ENCODE measurements at places on chromosomes 2 and 18.

DNA sequence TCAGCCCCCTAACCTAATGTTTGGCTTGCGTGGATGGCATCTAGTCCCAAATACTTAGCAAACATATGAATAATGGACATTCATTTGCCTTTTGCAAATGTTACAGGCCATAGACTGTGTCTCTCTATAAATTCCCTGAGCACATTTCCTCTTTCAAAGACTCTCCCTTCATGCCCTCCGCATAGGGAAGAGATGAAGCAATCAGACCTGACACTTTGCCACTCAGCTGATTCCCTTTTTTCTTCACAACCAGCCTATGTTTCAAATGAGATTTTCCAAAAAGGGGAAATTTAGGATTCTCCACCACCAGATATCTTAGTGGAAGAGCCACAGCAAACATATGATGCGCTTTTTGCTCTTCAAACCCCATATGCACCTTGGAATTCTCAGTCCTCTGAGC, 453.7 kb downstream of the STK39 start:
- DNase-seq: no peak

- DNase-seq: peak; percentile 2
Measured at GRCh38 chr2:6917761-6918421, 679 bp downstream of the RNF144A start.

DNA sequence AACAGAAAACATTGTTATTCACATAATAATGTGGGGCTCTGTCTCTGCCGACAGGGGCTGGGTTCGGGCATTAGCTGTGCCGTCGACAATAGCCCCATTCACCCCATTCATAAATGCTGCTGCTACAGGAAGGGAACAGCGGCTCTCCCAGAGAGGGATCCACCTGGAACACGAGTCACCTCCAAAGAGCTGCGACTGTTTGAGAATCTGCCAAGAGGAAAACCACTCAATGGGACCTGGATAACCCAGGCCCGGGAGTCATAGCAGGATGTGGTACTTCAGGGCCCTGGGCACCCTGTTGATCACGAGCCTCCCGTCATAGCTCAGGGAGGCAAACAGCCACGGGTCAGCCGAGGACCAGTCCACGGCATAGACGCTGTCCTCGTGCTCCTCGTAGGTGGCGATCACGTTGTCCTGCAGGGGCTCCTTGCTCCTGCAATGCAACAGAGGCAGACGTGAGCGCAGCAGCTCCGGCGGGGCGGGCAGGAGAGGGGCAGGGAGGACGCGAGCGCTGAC, 188.5 kb downstream of the EIPR1 start:
- no peak for DNase-seq

GRCh38 chr2:160377204-160377995, 116.2 kb downstream of the RBMS1 start:
- DNase-seq: no peak

- no peak for DNase-seq
Measured at GRCh38 chr18:63824220-63824525, 49.0 kb downstream of the SERPINB7 start.

- DNase-seq: no peak
Measured at GRCh38 chr2:24831221-24832072, 38.2 kb downstream of the CENPO start.

DNA sequence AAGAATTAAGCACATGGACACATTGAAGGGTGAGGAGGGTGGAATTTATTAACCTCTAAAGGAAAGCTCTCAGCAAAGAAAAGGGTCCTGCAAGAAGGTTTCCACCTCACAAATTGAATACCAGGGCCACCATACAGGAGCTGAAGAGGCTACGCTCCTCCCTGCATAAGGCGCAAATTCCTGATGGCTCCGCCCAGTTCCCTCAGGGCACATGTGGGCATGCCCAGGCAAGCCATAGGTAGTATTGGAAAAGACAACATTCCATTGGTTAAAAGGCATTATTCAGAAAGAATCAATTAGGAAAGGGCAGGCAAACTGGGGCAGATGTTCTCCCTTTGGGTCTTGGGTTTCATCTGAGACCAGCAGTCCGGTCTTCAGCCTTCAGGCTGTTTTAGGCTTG, 161.2 kb downstream of the PTPRM start:
- no peak for DNase-seq

GRCh38 chr18:73891572-73892421, 255.8 kb downstream of the FBXO15 start:
- no peak for DNase-seq

GRCh38 chr2:143807671-143808070, 678.5 kb downstream of the ARHGAP15 start:
- DNase-seq: no peak

DNA sequence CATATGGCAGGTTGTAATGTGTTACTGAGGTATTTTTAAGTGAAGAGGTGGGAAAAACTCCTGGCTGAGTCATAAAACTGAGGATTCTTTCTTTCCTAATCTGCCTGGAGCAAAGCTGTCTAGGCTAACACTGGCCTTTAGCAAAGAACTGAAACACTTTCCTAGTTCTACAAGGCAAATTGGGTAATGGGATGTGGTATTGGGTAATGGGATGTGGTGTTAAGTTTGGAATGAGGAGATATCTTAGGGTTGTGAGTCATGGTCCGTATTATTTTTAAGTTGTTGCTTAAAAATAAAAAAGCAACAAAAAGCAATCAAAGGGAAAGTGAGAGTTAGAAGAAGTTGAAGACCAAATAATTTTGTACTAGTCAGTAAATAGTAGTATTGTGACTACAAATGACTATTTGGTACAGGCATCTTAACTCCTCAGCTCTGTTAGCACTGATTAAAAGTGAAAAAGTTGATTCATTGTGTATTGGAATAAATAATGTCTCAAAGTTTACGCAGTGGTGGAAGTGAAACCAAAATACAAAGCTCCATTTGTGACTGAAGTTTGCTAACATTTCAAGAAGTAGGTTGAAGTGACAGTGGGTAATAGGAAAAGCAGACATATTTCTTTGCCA, 216.8 kb downstream of the CAMKMT start:
- no peak for DNase-seq

- peak; percentile 18 for DNase-seq
Measured at GRCh38 chr18:46152436-46152807, 48.2 kb downstream of the HAUS1 start.

GRCh38 chr2:127225186-127225960, 5.3 kb upstream of the CYP27C1 start:
- DNase-seq: no peak

- no peak for DNase-seq
Measured at GRCh38 chr2:159185401-159186130, 100.9 kb downstream of the WDSUB1 start.

- DNase-seq: peak; percentile 11
Measured at GRCh38 chr2:6310256-6311215, 555.2 kb downstream of the CMPK2 start.

GRCh38 chr2:479490-480176, 191.7 kb upstream of the ALKAL2 start:
- DNase-seq: no peak

- no peak for DNase-seq
Measured at GRCh38 chr18:55264108-55264507, 304.8 kb upstream of the CCDC68 start.

DNA sequence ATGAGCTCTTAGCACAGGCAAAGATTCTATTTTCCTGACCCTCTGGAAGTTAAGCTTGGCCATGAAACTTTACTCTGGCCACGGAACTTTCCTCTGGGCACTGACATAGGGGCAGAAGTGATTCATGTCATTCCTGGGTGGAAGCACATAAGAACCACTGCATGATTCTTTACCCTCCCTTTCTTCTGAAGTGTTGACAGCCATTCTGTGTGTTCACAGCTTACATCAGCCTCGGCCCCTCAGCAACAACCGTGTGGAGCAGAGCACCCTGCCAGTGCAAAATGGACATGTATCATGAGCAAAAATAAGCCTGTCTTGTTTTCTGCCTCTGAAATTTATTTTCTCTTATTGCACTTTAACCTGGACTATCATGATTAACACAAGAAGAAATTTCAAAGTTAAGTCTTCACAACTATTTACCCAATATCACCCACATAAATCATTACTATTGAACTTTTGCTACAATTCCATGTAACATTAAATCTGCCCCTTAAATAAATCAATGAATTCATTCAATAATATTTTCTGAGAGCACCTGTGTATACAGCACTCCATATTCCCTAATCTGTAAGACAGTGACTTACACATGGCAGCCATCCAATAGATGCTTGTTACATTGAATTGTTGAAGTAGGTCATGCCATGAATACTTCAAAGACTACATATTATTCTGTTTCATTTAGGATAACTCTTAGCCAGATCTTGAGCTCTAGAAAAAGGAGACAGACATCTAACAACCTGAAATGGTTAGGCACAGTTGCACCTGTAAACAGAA, 531.9 kb downstream of the IRS1 start:
- no peak for DNase-seq

DNA sequence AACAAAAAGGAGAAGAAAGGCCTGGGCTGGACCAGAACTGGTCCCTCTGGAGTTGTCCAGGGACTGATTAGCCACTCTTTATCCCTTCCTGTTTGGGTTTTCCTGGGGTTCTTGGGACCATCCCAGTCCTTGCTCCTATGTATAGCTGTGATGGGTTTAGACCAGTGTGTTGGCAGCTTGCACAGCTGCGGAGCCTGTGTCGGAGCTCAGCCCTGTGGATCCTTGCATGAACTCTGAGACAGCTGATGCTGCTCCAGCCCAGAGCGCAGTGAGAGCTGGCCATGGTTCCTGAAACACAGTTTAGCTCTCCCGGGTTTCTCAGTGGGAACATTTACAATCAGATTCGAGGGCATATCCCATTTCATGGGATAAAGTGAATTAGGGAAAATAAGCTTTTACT, 16.9 kb downstream of the IMPA2 start:
- no peak for DNase-seq

DNA sequence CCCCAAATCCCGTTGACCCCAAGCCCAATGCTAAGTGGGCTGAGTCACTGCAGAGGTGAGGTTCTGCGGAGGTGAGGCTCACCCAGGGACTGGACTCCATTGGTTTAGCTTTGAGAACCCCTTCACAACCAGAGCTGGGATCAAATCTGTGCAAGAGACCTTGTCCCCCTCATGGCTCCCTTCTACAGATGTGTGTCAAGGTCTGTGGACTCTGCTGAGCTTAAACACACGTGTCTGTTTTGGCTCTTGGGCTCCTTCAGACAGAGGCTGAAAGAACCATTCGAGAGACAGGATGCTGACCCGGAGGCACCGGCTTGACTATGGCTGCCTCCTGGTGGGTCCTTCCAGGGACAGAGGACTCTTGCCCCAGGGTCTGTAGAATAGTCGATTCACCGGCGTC, 190.3 kb downstream of the LPIN1 start:
- no peak for DNase-seq

- DNase-seq: no peak
Measured at GRCh38 chr2:23673830-23674679, 252.9 kb downstream of the ATAD2B start.

- DNase-seq: no peak
Measured at GRCh38 chr2:61639721-61640120, 101.6 kb upstream of the XPO1 start.

GRCh38 chr2:238092486-238093035, 7.6 kb upstream of the ESPNL start:
- DNase-seq: no peak

DNA sequence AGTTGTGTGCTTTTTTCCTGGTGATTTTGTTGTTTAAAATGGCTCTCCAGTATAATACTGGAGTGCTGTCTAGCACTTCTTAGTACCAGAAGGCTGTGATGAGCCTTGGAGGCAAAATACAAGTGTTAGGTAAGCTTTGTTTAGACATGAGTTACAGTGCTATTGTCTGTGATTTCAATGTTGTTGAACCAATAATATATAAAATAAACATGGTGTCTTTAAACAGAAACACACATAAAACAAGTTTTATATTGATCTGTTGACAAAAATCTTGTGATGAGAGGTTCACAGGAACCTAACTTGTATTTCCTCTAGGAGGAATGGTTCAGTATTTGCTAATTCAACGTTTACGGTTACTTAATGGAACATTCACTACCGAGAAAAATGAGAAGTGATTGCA, 5.0 kb upstream of the FAM171B start:
- DNase-seq: no peak

DNA sequence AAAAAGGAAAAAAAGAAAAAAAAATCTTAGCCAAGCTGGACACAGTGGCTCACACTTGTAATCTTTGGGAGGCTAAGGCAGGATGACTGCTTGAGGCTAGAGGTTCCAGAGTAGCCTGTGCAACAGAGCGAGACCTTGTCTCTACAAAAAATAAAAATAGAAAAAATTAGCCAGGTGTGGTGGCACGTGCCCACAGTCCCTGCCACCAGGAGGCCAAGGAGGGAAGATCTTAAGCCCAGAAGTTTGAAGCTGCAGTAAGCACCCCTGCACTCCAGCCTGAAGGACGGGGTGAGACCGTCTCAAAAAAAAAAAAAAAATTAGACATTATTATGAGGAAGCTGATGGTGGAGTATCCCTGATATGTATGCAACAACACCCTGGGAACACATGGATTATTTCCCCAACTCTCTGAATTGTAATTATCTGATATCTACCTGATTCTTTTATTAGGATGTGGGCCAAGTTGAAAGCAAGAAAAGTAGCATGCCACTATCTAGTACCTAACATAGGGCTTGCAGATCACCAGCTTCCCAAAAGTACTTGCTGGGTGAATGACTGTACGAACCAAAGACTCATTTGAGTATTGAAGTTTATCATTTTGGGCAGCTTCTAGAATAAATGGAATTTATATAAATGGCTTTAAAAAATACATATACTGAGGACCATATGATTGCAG, 140.9 kb downstream of the TCF4 start:
- DNase-seq: no peak
